ENCODE measurements at places on chromosomes 1 and 21.

DNA sequence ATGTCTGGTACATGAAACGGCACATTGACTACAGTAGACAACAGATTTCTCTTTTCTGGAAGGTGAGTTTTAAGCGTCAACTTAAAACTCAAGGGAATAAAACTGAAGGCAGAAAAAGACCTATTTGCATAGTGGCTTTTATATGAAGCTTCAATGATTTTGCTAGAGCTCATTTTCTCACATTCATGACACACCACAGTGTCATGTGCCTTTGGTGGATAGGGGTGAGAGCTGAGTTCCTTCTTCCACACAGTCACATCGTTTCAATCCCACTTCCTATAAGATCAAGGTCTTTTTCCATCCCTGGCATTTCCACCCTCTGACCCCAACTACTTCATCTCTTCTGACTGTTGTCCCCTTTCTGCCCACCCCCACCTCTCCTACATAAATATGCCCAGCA, 31.0 kb downstream of the IL12RB2 start:
- DNase-seq, result no peak

DNA sequence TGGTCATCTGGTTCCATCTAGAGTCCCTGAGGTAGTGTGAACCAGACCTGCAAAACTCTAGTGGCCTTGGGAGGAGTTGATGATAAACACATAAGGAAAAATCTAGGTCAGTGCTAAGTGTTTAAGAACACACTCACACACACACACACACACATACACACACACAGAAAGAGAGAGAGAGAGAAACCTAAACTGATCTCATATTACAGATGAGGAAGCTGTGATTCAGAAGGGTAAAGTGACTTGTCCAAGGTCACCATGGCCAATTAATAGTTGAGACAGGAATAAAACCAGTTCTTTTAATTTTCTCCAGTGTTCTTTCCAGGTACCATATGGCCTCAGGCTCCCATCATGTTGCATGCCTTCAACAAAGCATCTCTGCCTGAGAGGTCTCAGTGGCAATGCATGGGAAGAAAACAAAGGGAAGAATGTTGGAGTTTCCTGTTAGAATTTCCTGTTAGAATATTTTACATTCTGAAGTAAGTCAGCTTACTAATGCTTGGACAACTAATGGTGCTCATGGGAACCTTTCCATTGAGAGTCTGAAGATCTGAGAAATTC, 77.3 kb upstream of the TSPAN2 start:
- DNase-seq, result no peak

DNA sequence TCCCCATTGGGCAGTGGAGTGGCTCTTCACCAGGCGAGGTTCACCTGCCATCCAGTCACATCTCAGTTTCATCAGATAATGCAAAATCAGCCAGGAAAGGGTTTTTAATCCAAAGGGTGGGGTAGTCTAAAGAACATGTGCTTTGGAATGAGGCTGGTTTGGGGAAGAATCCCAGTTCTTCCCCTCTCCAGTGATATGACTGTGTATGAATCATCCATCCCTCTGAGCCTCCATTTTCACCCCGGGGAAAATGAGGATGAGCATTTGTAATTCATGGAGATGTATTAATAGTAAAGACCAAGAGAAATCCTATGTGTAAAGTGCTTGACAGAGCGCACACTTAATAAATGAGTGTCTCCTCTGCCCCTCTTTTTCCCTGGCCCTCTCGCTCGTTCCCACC, 215.1 kb upstream of the FGGY start:
- DNase-seq, result no peak

DNA sequence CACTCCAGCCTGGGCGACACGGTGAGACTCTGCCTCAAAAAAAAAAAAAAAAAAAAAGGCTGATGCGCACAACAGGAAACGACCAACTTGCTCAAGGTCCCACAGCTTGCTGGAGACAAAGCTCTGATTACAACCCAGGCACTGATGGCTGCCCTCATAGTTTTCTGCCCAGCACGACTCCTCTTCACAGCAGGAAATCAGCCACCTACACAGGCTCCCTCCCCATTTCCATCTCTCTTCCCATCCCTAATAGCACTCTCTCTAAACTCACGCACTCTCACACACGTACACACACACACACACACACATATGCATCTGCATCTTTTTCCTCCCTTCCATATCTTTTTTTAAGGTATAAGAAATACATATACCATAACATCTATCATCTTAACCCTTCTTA, 153.5 kb upstream of the SOD1 start:
- DNase-seq, result no peak

DNA sequence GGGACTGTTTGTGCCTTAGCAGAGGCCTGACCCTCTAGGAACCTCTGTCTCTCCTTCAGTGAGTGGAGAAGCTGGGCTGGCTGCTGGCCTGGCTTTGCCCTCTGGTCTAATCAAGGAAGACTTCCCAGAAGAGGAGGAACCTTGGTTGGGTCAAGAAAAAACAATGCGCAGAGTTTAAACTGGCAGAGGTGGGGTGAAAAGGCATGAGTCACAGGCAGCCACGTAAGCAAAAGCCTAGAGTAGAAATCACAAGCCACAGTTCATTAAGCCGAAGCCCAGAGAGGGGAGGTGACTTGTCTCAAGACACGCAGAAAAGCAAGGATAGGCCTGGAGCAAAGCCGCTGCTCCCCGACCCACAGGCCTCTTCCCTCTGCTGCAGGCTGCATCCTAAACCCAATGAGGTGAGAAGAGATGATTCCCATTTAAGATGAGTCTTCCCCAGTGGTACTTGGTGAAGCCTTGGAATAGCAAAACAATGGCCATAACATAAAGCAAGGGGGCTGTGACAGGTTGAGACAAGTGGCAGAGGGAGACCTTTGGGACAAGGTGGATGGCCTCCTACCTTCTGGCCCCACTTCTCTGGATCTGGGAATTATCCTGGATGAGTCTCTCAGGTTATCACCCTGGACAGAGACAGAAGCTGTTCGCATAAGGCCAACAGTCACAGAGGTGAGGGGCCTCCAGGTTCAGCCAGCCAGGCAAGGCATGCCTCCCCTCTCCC, 7.7 kb downstream of the PDZK1IP1 start:
- no peak for DNase-seq

DNA sequence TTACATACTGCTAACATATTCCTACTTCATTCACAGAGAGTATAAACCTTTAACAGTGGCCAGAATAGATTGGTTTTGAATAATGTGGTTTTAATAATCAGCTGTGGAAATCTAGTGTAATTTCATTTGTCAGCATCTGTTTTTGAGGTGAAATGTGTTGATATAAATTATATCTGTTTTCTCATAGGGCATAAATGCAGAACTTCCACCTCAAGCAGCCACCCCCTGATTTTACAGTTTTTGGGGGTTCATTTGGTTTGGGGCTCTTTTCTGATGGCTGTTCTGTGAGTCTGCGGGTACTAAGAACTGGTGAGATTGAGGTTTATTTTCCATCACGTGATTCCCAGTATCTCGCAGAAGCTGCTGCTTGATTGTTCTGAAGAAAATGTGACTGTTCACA, 23.2 kb downstream of the EDARADD start:
- no peak for DNase-seq

DNA sequence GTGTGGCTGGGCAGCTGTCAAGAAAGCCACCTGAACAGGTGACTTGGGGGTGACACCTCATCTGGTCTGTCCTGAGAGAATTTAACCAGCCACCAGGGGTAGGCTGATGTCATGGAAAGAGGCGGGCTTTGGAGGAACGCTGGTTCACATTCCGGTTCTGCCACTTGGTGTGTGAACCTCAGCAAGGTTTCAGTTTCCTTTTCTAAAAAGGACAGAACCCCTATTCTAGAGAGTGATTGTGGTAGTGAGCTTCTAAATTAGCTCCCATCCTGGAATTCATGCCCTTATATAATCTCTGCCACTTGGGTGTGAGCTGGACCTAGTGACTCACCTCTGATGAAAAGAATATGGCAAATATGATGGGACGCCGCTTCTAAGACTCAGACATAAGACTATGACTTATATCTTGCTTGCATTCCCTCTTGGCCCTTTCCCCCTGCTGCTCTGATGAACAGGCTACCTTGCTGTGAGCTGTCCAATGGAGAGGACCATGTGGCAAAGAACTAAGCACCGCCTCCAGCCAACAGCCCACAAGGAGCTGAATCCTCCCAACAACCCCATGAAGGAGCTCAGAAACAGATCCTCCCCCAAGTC, 332.1 kb downstream of the RRAGC start:
- DNase-seq, result peak; percentile 32

- DNase-seq, result no peak
Measured at GRCh38 chr1:168636642-168637111, 60.3 kb downstream of the XCL1 start.

- no peak for DNase-seq
Measured at GRCh38 chr1:222042120-222042519, 300.2 kb upstream of the DUSP10 start.

- no peak for DNase-seq
Measured at GRCh38 chr1:8839990-8840389, 22.6 kb upstream of the RERE start.

DNA sequence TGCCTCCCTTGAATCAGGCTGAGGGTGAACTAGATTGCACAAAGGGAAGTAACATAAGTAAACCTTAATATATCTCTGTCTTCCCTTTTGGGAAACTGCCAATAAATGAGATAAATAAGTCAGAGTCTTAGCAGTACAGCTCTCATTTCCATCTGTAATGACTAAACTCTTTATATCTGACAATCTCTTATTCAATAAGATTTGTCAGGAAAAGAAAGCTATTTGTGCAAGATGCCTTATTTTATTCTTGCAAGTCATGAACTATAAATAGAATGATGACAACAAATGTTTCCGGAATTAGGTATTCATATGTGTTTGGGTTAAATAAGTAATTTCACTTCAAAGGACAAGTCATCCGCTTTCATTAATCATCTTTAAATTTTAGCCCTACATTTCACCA, 229.2 kb downstream of the PTGER3 start:
- DNase-seq, result no peak

DNA sequence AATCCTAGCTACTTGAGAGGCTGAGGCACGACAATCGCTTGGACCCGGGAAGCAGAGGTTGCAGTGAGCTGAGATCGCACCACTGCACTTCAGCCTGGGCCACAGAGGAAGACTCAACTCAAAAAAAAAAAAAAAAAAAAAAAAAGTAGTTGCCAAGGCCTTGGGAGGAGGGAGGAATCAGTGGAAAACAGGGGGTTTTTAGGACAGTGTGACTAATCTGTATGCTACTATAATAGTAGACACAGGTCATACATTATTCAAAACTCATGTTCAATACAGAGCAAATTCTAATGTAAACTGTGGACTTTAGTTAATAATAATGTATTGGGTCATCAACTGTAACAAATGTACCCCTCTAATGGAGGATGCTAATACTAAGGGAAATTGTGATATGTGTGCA, 51.7 kb upstream of the CTPS1 start:
- DNase-seq, result no peak

DNA sequence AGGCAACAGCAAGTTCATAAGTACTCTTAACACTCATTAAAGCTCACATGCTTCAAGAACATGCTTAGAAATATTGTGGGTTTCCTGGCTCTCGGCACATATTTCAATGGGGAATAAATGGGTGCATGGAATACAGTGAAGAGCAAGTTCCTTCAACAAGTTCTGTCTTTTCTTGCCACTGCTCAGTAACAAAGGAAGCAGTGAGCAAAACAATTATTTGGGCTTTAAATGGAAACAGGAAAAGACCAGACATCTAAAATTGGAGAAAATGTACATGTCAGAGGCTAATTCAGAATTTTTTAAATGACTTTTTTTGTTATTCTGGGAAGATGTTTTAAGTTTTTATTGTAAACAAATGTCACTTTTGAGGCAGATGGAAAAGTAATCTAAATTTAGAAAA, 478.7 kb downstream of the SETD4 start:
- no peak for DNase-seq

DNA sequence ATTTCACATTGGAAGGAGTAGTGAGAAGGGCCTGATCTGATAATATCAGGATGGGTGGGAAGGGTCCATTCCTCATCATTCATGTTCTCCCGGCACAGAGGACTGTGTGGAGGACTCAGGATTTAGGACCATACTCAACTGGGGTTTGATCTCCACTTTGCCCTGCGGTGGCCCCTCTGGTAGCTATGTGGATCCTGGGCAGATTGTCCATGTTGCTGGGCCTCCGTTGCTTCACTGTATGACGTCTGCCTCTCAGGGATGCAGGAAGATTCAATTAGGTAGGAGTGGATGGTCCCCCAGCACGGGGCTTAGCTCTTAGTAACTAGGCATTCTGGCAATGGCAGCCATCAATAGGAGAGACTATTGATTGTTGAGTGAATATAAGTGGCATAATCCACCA, 2.3 kb downstream of the ETS2 start:
- no peak for DNase-seq

DNA sequence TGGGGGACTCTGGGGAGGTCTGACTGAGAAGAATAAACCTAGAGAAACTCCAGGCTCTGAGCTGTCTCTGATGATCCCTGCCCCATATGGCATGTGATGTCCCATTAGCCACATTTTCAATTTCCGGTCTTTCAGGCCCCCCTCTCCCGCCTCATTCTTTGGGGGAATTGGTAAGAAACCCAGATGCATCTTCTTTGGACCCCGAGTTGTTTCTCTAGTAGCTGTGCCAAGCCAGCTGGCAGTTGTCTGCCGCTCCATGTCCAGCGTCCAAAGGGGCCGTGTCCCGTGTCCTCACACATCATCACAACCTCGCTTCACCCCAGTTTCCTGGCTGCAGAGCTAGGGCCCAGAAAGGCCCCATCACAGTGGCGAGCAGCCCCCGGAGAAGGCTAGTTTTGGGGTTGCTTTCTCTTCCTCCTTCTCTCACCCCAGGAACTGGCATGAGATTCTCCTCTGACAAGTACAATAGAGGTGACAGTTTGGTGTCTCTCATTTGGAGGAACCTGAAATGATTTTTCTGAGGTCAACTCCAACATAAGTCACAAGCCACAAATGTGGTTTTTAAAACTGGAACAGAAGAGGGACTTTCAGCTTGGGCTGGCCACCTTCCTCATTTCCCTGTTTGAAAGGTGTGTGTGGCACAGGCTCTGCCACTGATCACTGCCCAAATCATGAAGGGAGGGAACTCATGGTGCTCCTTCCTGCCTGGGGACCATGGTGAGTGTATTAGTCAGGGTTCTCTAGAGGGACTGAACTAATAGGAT, 6.4 kb upstream of the GPR157 start:
- no peak for DNase-seq

- DNase-seq, result no peak
Measured at GRCh38 chr1:17018849-17019248, 7.1 kb upstream of the ATP13A2 start.

- no peak for DNase-seq
Measured at GRCh38 chr1:56547977-56548376, 31.4 kb downstream of the PLPP3 start.

DNA sequence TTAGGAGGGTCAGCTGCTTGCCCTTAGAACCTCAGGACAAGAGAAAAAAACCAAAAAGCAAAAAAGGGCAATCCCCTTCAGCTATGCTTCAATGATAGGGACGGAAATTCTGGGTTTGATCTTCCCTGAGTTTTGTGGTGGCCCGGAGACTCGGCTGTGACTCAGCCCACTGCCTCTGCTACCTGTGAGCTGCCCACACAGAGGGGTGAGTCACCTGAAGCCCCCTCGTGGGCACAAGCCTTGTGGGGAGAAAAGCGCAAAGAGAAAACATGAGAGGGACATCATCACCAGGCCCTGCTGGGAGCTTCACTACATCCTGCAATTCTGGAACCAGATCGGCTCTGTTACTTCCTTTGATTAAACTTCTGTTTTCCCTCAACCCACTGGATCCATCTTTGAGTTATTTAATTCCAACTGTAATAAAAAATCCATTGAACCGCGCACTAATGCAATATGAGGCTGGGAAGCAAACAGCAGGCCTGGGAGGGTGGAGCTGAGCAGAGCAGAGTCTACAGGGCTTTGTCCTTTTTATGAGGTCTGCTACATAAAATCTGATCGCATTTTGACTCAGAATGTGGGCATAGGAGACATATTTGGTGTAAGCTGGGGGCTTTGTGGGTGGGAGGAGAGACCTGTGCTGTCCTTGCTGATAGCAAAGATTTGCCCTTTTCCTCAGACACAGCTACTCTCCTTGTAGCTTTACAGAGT, 58.7 kb upstream of the STUM start:
- no peak for DNase-seq
